ENCODE measurements at places on chromosomes 5 and 9.

- no peak for DNase-seq
These were observed 208.8 kb upstream of the IRX2 start for GRCh38 chr5:2960294-2960693.

DNA sequence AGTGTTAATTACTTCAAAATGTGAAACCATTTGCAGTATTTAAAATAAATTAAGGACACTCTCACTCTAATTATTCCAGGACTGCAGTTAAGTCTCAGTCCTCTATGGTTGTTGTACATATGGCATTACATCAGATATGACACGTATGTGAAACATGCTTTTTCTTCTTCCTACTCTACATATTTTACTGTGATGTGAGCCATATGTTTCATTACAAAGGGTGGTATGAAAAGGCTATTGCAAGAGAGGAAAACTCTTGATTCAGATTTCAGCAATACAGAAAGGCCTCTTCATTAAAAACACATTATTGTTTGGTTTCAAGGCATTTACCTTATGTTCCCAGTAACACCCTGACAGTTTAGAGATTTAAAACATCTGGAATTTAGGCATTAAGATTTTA, 964.5 kb upstream of the DMAC1 start:
- no peak for DNase-seq

DNA sequence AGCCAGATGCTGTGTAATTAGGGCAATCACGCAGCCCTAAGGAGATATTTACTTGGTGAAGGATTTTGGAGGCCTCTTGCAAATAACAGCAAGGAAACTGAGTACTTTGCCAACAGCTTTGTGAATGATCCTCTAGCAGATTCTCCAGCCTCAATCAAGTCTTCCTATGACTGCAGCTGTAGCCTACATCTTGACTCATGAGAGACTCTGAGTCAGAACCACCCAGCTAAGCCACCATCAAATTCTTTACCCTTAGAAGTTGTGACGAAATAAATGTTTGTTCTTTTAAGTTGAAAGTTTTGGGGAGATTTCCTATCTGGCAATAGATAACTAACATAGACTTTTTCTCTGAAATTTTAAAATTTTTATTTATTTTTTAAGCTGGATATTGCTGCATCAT, 237.6 kb upstream of the CCNH start:
- no peak for DNase-seq

DNA sequence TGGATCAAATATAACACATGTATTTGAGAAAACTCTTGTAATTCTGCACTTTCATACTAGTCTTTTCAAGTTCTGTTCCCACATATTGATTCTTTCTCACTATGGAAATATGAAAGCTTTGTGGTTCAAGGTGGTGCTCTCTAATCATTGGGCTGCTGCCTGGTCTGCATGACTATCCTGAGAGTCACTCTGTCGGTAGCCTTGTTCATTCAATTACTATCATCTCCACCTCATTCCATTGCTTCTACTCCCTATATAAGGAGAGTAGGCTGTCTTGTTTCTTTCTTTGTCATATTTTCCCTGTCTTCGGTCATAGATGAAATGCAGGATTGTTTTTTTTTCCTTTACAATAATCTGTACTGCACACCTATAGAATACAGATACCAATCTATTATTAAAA, 341.4 kb upstream of the ACTBL2 start:
- no peak for DNase-seq

GRCh38 chr9:108234811-108235210, 621.0 kb downstream of the ACTL7B start:
- DNase-seq: no peak

- DNase-seq: no peak
These were observed 624.9 kb upstream of the GRAMD2B start for GRCh38 chr5:125798307-125798706.

- no peak for DNase-seq
These were observed 35.2 kb upstream of the IL7R start for GRCh38 chr5:35821513-35821912.

DNA sequence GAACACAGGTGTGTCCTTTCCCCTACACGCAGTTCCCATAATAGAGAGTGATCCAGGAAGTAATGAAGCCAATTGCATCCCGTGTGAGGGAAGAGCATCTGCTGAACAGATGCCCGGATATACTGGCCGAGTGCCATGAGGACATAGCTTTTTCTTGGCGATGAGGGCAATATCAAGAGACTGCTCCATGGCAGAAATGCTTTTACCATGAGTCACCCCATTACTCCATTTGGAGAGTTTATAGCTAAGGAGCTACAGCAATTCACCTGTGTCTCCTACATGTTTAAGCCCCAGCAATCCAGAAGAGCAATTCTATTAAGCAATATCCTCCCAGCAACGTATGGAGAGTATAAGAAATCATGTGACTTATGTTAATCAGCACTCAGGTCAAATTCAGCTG, 222.0 kb upstream of the KLF4 start:
- DNase-seq: no peak

DNA sequence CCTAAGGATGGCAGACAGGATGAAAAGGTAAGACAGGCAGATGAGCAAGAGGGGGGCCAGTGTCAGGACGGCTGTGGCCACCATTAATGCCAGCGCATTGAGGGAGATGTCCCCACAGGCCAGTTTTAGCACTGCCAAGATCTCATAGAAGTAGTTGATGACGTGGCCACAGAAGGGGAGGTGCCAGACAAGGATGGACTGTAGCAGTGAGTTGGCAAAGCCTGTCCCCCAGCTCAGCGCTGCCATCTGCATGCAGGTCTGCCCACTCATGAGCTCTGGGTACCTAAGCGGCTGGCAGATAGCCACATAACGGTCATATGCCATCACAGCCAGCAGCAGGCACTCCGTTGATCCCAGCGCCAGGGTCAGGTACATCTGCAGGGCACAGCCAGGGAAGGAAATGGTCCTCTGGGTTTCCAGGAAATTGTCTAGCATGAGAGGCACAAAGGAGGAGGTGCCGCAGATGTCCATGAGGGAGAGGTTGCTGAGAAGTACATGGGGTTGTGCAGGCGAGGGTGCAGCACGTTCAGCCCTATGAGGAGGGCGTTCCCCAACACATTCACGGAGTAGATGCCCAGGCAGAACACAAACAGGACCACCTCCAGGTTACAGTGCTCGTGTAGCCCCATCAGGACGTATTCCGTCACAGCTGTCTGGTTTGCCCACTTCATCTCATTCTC, 10.8 kb downstream of the OR13J1 start:
- peak; percentile 53 for DNase-seq

DNA sequence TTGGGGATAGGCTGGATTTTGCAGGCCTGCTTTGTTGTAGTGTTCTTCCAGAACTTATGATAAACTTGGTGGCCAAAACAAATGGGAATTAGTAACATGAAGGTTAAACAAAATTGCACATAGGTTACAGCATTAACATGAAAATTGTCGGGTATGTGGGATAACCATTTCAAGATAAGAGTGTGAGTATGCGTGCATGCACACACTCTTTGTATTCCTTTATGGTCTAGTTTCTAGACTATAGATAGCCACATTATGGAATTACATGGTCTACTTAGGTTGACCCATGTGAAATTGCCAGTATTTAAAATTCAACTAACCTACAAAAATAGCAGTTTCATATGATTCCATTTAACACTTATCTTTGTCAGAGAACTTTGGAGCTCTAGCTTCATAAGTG, 1.4 kb downstream of the HMGCR start:
- DNase-seq: no peak

GRCh38 chr9:124855944-124856765, 2.9 kb downstream of the WDR38 start:
- DNase-seq: no peak

GRCh38 chr9:96480736-96481135, 30.8 kb downstream of the HABP4 start:
- DNase-seq: no peak

GRCh38 chr9:137406876-137407589, 15.9 kb downstream of the EXD3 start:
- peak; percentile 64 for DNase-seq

DNA sequence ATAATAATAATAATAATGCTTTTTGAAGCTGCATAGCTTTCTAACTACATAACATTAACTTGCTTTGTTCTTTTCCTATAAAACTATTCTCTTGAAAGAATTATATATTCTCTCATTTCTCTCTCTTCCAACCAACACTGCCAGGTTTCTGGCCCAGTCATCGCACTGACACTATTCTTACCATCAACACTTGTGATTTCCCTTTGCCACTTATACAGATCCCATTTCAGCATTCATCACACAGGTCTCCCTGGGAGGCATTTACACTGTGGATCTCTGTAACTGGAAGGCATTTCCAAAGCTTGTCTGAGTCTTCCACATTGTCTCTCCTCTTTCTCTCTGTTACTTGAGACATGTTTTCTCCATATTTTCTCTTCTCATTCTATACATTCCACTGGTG, 777.8 kb upstream of the ACO1 start:
- no peak for DNase-seq

DNA sequence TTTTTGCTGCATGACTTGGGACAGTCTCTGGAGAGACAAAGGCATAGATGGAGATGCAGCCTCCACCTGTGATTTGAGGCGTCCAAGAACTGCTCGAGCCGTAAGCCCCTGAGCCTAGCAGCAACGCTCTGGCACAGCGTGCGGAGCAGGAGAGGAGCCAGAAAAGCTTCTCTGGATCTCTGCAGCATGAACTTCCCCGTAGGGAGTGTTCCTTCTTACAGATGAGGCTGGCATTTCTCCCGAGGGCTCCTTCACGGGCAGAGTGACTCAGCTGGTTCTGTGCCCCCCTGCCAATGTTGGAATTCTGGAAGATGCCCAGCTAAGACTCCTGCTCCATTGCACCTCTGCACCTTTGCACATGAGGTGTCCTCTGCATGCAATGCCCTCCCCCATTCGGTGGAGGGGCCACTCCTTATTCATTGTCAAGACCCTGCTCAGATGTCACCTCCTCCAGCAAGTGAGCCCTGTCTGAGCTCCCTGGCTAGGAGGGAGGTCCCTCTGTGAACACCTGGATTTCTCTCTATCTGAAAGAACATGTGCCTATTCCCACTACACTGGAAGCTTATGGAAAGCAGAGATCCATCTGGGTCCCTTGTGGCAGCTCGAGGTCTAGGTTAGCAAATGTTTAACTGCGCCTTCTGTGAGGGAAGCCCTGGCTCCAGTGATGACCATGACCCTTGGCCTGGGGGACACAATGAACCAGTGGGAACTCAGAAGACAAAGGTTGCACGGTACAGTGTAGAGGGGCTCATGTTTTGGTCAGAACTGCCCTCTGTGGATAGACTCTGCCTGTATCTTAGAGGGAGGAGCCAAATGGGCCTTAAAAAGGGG, 39.6 kb downstream of the SH3PXD2B start:
- DNase-seq: no peak

GRCh38 chr9:111648066-111648465, 13.3 kb upstream of the GNG10 start:
- no peak for DNase-seq
